Foreskin fibroblast (primary cell): ENCODE measurements at places on chromosomes 7 and 10.

DNA sequence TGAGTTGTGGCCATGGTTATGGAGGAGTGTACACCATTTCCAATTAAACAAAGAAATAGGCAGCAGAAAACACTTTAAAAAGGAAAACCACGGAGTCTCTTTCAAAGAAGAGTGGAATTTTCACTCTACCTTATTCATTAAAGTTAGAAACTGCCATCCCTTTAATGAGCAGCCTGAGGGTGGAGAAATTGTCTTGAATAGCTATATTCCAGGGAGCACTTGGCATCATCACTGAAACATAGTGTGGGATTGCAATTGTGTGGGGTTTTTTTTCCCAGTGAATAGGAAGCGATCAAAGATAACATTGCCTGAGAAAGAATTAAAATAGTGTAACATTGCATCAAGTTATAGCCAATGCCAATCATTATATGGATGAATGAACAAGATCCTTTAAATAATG is 191.6 kb downstream of the TEX36 start:
- no peak for DNase-seq

DNA sequence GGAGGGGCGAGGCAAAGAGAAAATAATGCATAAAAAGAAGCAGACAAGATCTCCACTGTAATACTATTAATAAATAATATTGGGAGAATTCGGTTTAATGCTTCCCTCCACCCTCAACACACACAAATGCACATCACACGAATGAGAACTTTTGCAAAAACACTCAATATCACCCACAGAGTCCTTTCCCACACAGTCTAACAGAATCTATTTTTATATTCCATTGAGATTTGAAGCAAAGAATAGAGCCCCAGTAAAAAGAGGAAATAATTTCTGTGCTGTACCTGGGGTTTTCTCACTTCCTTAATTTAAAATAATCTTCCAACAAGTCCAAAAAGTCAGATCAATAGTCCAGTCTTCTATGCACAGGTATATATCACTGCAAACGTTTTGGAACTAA is 17.0 kb downstream of the PIK3AP1 start:
- DNase-seq = no peak

GRCh38 chr7:22204312-22204711 is 152.6 kb downstream of the RAPGEF5 start:
- no peak for DNase-seq

DNA sequence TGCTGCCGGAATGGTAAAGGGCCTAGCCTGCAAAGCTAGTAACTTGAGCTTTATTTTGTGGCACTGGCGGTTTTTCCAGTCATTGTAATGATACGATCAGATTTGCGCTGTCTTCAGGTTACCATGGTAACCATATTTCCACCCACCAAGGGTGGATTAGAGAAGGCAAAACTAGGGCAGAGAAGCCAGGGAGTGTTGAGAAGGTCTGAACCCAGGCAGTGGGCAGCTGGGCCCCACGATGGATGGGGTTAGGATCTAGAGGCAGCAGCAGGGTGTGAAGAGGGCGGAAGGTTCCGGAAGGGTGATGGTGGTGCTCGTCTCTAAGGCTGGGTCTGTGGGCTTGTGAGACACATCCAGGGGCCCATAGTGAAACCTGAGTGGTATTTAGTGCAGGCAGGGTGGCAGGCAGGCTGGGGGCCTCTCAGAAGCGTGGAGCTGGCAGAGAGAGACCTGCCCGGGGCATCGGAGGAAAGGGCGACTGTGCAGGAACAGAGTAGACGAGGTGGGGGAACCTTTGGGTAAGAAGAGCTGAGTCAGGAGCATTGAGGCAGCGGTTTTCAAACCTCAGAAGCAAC is 87.9 kb upstream of the GTF2I start:
- DNase-seq = no peak

DNA sequence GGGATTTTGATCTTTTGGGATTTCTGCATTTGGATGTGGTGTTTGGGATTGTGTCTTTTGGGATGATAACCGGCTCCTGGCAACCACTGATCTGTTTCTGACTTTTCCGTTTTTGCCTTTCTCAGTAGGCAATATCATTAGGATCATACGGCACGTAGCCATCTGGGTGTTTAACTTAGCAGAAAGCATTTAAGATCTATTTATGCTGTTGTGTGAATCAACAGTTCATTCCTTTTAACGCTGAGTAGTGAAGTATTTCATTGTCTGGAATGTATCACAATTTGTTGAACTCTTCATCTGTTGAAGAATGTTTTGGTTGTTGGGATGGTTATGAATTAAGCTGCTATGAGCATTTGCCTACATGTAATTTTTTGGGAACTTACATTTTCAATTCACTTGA is 459.6 kb downstream of the SDK1 start:
- peak; percentile 37 for DNase-seq
